ENCODE measurements at places on chromosomes 5 and 9.

DNA sequence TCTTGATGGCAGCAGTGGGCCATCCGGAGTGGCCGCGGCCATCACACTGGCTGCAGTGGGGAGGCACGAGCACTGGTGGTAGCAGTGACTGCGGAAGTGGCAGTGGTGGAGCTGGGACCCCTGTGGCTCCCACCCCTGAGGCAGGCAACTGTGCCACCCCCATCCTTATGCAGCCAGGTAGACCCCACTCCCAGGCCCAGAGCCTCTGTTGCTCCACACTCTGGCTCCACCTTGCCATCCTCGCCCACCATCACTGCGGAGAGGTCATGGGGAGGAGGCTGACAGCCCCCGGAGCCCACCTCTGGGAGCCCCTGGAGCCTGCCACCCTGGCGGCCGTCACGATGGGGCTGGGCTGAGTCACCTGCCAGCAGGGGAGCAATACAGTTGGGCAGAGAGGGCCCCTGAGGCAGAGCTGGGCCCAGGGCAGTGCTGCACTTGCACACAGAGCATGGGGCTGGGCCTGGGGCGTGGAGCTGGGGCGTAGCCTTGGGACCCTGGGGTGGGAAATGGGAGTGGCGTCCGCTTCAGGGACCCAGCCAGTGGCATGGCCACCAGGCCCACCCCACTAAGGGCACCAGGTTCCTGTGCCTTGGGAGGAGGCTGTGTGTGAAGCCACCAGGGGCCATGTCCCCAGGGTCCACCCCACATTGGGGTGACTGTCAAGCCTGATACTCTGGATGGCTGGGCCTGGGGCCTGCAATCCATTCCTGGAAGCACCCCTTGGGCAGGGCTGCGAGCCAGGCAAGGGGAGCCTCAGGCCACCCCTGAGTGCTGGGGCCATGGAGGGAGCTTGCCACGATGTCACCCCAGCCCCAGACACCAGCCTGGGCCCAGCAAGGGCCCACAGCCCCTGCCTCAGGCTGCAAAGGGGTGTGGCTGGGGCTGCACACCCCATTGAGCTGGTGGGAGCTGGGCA is 7.7 kb downstream of the AMBP start:
- DNase-seq: no peak

- no peak for DNase-seq
Observed at GRCh38 chr5:72112389-72112788, 5.1 kb downstream of the MAP1B start.

DNA sequence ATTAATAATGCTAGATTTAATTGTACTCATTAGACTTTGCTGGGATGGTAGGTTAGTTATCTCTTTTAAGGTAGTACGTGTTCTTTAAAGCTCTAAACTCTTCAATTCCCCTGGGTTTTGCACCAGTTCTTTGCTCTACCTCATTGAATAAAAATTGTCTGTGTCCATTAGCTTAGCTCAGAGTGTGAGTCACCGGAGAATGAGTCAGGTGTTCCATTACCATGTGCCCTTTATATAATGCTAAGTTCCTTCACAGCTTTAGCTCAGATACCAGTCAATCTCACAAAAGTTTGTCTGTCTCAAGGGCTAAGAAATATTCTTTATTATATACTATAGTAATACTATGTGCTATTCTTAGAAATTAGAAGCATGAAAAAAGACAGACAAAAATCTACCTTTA is 339.4 kb downstream of the PRELID2 start:
- DNase-seq: peak; percentile 7

DNA sequence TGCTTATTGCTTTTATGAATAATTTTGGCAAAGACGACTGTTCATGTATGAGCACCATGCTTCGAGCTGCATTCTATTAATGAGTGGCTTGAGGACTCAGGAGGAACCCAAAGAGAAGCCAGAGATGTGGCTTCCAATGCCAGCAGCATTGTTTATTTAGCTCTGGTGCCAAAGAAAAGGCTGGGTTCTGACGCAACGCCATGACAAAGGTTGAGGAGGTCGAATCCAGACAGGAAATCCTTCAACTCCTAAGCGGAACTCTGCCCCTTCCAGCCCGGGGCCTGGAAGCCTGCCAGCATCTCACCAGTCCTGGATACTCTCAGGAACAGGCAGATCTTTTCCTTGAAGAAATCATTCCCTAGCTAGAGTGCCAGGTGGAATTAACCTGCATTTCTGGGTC is 104.4 kb downstream of the ARHGAP26 start:
- DNase-seq: no peak

DNA sequence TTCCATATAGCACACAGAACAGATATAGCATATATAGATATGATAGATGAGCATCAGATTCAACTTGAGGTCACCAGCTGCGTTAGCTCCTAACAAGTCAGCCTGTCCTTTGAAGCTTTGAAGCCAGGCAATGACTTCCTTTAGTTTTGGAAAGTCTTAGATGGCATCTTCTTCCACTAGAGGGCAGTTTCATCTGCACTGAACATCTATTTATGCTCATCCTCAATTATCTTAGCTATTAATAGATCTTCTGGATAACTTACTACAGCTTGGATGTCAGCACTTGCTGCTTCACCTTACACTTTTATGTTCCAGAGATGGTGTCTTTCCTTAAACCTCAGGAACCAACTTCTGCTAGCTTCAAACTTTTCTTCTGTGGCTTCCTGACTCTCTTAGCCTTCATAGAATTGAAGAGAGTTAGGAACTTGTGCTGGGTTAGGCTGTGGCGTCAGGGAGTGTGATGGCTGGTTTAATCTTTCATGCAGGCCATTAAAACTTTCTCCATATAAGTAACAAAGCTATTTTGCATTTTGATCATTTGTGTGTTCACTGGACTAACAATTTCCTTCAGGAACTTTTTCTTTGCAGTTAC is 1401.4 kb downstream of the EFNA5 start:
- no peak for DNase-seq
